ENCODE measurements at places on chromosomes 6 and 20.

DNA sequence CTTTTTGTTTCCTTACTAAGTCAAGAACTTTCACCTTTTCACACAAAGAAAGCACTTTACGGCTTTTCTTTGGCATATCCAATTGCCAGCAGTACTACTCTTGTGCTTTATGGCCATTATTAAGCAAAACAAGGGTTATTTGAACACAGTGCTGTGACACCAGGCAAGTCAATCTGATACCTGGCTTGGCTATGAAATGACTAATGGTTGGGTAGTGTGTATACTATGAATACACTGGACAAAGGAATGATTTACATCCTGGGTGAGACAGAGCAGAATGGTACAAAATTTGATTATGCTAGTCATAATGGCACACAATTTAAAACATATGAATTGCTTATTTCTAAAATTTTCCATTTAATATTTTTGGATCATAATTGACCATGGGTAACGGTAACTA lies 22.1 kb upstream of the ADGRF1 start:
- no peak for DNase-seq

DNA sequence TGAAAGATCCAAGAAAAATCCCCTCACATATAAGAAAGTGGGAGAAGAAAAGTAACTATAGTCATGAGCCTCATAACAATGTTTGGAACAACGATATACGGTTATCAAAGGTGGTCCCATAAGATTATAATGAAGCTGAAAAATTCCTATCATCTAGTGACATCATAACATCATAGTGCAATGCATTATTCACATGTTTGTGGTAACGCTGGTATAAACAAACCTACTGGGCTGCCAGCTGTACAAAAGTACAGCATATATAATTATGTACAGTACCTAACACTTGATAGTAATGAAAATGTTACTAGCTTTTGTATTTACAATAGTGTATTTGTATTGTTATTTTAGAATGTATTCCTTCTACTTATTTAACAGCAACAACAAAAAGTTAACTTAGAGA lies 240.7 kb downstream of the RNGTT start:
- no peak for DNase-seq

GRCh38 chr6:155155787-155156447 lies 107.9 kb upstream of the CLDN20 start:
- no peak for DNase-seq

DNA sequence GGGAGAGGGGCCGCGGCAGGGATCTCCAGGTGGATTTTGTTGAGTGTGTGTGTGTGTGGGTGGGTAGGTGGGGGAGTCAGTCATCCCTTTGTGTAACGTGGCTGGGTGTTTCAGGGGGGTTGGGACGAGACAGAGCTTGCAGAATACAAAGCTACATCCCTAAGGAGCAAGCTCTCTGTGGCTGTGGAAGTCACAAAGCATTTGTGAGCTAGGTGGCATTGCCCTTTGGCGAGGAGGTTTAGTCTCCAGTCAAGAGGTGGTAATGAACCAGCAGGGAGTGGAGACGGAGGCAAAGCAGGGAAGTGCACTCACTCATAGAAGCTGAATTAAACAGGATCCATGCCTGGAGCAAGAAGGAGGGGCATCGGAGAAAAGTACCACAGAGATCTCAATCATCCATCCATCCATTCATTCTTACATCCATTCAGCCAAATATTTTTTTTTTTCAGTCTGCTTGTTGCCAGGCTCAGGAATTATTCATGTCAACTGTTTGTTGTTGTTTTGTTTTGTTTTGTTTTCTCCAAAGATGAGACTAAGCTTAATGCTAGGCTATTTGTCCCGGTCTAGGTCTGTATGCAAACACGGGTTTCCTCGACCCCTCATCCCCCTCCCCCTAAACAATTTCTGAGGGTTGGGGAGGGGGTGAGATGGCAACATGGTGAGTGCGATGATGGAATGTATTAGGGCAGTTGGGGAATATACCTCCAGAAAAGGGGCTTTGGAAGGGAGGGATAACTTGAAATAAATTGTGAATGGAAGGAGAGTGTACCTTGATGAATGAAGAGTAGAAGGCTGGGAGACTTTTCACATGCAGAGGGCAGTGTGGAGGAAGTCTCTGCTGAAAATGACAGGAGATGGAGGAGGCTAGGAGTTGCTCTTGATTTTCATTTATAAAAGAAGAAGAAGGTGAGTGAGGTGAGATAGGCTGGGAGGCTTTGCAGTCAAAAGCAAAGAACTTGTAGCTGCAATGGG lies 1.0 kb downstream of the HCRTR2 start:
- no peak for DNase-seq

DNA sequence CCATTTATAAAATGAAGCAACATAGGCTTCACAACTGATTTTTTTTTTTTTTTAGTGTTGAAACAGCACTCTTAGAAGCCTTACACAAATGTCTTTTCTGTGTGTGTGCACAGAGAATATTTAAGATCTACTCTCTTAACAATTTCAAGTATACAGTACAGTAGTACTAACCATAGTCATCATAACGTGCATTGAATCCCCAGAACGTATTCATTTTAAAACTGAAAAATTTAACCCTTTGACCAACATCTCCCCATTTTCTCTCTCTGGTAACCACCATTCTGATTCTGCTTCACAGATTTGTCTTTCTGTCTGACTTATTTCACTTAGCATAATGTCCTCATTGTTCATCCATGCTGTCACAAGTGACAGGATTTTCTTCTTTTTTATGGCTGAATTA lies 475.6 kb downstream of the RFPL4B start:
- no peak for DNase-seq

- DNase-seq = no peak
Measured at GRCh38 chr6:129605967-129606366, 104.0 kb downstream of the ARHGAP18 start.

- no peak for DNase-seq
Measured at GRCh38 chr6:87538510-87539260, 51.1 kb downstream of the RARS2 start.

GRCh38 chr20:45359406-45360148 lies 3.4 kb upstream of the SYS1 start:
- DNase-seq = no peak

DNA sequence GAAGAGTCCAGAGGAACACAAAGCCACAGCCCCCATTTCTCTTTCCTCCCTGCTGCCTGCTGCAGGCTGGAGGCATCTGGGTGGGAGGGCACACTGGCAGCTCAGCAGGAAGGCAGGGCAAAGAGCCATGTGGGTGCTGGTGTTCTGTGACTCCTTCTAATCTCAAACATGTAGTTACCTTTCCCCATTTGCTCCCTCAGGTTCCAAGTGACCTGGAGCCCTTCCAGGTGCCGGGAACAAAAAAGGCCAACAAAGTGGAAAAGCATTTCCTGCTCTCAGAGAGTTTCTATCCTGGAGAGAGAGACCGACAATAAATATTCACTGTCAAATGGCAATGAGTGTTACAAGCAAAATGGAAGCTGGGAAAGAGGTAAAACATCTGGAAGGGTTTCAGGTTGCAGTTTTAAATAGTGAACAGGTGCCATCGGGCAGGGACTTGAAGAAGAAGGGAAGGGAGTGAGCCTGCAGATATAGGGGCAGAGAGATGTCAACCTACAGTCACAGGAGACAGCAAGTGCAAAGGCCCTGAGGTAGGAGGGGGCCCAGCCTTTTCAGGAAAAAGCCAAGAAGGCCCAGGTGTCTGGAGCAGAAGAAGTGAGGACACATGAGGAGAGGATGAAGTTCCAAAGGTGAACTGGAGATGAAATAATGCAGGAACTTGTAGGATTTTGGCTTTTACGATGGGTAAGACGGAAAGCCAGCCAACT lies 43.6 kb upstream of the IYD start:
- DNase-seq = no peak

GRCh38 chr20:53834062-53834442 lies 236.3 kb downstream of the BCAS1 start:
- DNase-seq = no peak

GRCh38 chr6:31821301-31822035 lies 6.1 kb upstream of the HSPA1B start:
- DNase-seq = no peak

DNA sequence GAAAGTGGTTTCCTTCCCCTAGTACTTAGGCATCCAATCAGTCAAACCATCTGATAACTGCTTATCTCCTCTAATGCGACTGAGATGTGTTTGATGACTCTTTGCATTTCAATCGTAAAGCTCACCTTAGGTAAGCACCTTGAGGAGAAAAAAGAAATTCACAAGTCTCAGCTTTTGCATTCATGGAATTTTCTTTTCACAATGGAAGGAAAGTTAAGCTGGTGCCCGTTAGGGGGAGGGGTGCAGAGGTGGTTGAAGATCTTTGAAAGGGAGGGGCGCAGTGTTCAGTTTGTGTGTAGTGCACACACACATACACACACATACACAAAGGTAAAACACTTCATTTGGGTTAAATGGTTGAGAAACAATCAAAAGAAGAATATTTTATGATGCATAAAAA lies 87.1 kb upstream of the SALL4 start:
- DNase-seq = no peak

DNA sequence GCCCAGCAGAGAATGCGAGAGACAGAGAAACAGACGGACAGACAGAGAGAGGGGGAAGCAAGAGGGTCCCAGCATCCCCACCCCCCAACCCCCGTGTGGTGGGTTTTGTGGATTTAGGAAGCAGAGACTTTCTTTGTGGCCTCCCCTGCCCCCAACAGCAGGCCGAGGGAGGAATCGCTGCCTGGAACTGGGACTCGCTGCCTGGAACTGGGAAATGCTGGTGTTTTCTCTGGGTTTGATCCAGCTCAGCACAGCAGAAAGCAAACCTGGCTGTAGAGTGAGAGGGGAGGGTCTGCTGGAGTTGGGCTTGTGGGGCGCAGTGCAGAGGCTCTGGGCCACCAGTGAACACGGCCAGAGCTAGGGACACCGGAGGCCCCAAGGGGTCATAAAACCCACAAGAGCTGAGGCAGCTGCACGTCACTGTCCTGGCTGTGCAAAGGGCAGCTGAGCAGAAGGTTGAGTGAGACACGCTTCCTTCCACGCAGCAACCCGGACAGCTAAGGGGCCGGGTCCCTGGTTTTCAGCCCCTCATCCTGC lies 181.8 kb downstream of the TAF4 start:
- DNase-seq = no peak

- DNase-seq = no peak
Measured at GRCh38 chr20:137668-138490, 4.5 kb upstream of the DEFB126 start.

- DNase-seq = no peak
Measured at GRCh38 chr6:10695086-10695657, 400 bp downstream of the PAK1IP1 start.

- no peak for DNase-seq
Measured at GRCh38 chr20:38193586-38194105, 28.6 kb upstream of the TGM2 start.

DNA sequence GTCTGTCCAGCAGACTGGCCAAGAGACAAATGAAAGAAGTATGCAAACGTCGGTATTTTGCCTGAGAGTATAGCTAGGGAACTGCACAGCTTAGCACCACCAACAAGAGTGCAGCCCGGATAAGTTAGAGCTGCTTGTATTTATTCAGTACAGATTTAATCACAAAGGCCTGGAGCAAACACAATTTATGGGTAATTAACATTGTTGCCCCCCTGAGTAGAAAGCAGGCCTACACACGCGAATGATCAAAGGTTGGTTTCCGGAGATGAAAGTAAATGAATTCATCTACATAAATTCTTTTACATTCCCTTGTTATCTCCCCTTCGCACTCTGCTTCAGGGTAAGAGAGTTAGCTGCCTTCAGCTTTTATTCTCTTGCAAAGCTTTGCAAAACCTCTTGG lies 24.7 kb upstream of the CRISP1 start:
- no peak for DNase-seq

- DNase-seq = no peak
Measured at GRCh38 chr6:17013701-17014100, 88.1 kb upstream of the STMND1 start.

- DNase-seq = no peak
Measured at GRCh38 chr6:145026267-145026679, 709.0 kb downstream of the EPM2A start.

DNA sequence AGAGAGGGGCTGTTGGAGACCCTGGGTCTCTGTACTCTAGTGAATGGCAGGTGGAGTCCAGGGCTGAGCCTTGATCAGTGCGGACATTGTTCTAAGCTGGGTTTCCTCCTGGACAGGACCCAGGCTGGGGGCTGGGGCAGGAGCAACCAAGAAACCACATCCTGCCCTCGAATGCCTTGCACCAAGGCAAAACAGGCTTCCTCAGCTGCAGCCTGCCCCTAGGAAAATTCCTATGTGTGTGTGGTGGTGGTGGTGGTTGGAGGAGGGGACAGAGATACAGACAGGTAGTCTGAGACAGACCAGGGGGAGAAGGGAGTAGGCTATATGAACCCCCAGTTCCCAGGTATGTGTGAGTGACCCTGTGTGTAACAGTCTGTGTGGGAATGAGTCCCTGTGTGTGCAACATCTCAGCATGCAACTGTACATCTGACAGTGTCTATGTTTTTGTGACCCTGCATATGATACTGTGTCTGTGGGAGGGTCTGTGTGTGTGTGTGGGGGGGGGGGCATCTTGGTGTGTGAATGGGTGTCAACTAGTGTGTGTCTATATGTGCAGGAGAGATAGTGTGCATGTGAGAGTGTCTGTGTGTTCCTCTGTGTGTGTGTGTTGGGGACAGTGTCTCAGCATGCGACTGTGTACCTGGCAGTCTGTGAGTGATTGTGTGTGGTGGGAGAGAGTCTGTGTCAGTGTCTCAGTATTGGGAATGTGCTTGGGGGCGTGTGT lies 3.0 kb downstream of the GLP1R start:
- DNase-seq = no peak

- peak; percentile 62 for DNase-seq
Measured at GRCh38 chr6:150417899-150418826, 49.4 kb downstream of the IYD start.

DNA sequence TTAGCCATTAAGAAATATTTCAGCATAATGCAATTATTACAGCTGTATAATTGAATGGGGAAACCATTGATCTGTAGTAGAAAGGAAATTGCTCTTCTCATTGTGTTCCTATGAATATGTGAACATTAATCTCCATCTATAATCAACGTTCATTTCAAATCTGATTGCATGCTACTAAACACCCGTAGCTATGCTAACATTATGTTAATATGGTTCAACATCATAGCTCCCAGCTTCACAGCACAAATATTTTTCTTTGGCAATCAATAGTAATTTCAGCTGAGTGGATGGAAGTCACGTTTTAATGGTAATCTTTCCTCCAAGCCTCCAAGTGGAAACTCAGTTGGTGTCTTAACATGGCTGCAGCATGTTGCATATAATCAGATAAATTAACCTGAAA lies 454.4 kb downstream of the MAFB start:
- no peak for DNase-seq

DNA sequence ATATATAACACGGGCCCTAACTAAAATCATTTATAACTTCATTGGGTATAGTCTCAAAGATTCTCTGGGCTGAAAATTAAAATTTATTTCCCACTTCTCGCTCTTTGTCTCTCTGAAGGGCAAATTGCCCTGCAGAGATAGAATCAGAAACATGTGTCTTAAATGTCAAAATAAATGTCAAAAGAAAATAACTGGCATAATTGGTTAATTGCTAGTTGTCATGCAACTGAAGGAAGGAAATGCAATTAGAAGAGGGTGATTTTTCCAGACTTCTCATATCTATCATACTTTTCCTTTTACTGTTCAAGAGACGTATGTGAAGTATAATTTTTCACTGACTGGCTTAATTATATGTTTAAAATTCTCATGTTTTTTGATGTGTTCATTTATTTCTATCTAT lies 80.3 kb upstream of the HMGCLL1 start:
- no peak for DNase-seq

- no peak for DNase-seq
Measured at GRCh38 chr6:139327038-139327437, 35.2 kb upstream of the TXLNB start.
